ENCODE measurements at places on chromosomes 1 and 21.
A peak's percentile ranks its signal among the peaks of the same experiment; 100 is the strongest.

DNA sequence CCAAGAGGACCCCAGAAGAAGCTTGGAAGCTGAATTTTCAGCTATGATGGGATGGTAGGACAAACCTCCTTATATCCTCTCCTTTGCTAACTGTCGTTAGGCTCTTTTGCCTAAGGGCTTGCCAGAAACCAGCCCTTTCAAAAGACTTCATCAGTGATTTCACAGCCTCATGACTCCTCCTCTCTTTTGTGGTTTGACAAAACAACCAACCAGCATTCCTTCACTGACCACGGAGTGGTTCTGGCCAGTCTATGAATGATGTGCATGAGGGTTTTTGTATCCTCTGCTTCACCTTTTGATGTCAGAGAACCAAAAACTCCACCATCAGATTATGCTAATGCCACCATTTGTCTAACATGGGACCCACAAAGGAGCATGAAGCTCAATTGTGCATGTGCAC lies 116.9 kb upstream of the COA6 start:
- no peak for DNase-seq
- no peaks in the 10 kb centered on the region for H3K4me1 ChIP-seq
- H3K27me3 ChIP-seq, result peaks cover 5% of the 10 kb centered on the region
- H3K4me3 ChIP-seq, result no peak overlapping the region

DNA sequence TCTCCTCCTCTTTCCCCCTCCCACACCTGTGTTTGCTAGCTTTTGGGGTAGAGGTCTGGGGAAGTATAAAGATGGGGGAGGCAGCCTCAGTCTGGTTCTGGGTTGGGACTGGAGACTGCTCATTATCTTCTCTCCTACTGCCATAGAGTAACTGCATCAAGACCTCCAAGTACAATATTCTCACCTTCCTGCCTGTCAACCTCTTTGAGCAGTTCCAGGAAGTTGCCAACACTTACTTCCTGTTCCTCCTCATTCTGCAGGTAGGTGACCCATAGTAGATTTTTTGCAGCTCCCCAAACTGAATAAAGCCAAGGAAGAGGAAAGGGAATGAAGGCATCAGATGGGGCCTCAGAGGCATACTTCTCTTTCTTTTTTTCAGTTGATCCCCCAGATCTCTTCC lies 5.3 kb downstream of the ATP8B2 start:
- no peak overlapping the region for H3K27ac ChIP-seq
- H3K36me3 ChIP-seq, result peaks cover 12% of the 10 kb centered on the region
- no peaks in the 10 kb centered on the region for H3K27me3 ChIP-seq
- no peak for DNase-seq
- H3K4me1 ChIP-seq, result peaks cover 33% of the 10 kb centered on the region

GRCh38 chr1:199010492-199010891 lies 371.7 kb downstream of the PTPRC start:
- H3K4me1 ChIP-seq, result no peaks in the 10 kb centered on the region
- no peak overlapping the region for H3K4me3 ChIP-seq
- no peaks in the 10 kb centered on the region for H3K36me3 ChIP-seq
- DNase-seq, result no peak
- H3K27ac ChIP-seq, result no peak overlapping the region
- no peaks in the 10 kb centered on the region for H3K27me3 ChIP-seq

GRCh38 chr1:93592551-93592949 lies 89.1 kb downstream of the BCAR3 start:
- H3K4me1 ChIP-seq, result peaks cover 30% of the 10 kb centered on the region
- no peaks in the 10 kb centered on the region for H3K27me3 ChIP-seq
- H3K36me3 ChIP-seq, result no peaks in the 10 kb centered on the region
- H3K27ac ChIP-seq, result peak overlapping the region; percentile 97
- H3K4me3 ChIP-seq, result peak overlapping the region; percentile 53
- no peak for DNase-seq

GRCh38 chr1:51643362-51643761 lies 26.5 kb downstream of the OSBPL9 start:
- H3K27ac ChIP-seq, result peak overlapping the region; percentile 85
- peaks cover 6% of the 10 kb centered on the region for H3K36me3 ChIP-seq
- H3K4me1 ChIP-seq, result peaks cover 36% of the 10 kb centered on the region

DNA sequence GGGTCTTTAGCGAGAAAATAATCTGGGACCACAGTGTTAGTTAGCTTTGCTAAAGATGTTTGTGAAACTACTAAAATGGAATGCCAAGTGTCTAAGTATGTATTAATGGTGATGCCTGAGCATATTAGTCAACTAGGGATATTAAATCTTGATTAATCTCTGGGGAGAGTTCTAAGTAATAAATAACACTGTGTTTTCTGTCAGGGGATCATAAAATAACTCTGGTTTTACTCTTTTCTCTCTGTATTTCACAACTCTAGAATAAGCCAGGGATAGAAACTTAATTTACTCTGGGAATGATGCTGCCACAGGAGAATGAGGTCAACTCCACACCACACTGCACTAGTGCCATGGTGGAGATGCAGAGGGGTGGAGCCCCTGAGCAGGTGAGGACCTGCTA lies 399.2 kb downstream of the PTBP2 start:
- H3K4me1 ChIP-seq, result no peaks in the 10 kb centered on the region
- no peaks in the 10 kb centered on the region for H3K36me3 ChIP-seq
- DNase-seq, result no peak
- H3K27ac ChIP-seq, result no peak overlapping the region

DNA sequence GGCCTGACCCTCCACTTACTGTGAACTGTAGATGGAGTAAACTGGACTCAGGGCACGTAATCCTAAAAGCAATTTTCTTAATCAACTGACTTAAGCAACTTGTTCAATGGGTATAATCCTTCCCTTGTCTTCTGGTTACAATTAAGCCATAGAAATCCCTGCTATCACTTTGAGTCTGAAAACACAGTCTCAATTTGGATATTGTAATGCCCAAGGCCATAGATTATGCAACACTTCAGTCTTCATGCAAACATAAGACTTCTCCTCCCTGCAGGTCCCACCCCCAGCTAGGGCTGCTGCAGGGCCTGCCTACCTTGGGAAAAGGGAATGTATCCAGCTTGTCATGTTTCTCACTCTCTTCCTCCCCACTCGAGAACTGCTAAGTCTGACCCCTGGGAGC lies 6.2 kb upstream of the SLC5A9 start:
- DNase-seq, result no peak
- H3K27ac ChIP-seq, result no peak overlapping the region
- peaks cover 34% of the 10 kb centered on the region for H3K27me3 ChIP-seq

DNA sequence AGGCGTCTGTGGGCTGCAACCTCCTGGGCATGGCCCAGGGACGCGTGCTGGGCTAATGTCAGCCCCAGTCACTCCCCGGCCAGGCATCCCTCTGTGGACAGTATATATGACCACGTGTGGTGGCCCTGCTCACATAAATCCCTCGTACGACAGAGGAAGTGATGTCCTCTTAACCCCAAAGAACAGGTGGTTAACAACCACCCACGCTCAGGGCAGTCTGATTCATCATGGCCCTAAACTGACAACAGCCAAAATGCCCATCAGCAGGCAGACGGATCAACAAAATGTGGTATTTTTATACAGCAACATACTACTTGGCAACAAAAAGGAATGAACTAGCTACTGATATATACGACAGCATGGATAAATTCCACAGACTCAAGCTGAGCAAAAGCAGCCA lies 51.0 kb downstream of the ECE1 start:
- peak overlapping the region; percentile 83 for H3K27ac ChIP-seq
- H3K4me1 ChIP-seq, result peaks cover 8% of the 10 kb centered on the region
- no peak overlapping the region for H3K4me3 ChIP-seq
- DNase-seq, result no peak
- H3K27me3 ChIP-seq, result no peaks in the 10 kb centered on the region

DNA sequence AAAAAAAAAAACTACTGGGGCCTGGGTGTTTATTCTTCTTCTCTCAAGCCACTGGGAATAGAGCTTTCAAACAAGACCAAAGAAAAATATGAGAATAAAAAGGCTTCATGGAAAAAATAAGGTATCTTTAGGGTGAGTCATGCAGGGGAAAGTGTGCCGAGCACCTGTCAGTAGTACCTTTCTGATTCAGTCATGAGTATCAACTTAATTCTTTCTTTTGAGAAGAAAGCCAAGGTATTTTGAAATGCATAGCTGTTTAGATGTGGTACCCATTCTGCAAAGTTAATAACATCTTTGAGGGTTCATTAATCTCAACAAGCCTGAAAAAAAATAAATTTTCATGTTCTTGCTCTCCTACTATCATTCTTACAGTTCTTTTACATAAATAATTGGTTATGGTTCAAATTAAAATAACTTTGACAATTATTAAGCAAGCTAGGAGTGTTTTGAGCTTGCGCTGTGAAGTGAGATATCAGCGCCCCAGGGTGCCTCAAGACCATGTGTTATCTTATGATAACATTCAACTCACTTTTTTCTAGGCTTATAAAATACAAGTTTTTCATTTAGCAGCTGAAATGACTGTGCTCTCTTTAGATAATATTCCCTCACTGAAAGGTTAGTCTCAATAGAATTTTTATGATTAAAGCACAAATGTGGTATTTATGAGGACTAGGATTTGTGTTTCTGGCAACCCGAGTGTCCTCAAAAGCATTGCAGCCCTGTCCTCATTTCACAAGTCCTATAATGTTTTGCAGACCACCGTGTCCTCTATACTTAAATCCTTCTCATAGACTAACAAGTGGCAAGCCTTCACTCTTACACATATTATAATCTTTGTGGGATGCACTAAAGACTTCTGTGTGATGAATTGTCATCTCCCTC lies 138.6 kb downstream of the SLC44A5 start:
- no peak overlapping the region for H3K4me3 ChIP-seq
- no peaks in the 10 kb centered on the region for H3K4me1 ChIP-seq
- H3K27ac ChIP-seq, result no peak overlapping the region
- DNase-seq, result no peak
- no peaks in the 10 kb centered on the region for H3K27me3 ChIP-seq
- peaks cover under 1% of the 10 kb centered on the region for H3K36me3 ChIP-seq

GRCh38 chr1:57013522-57013921 lies 47.7 kb upstream of the C8B start:
- DNase-seq, result no peak
- no peaks in the 10 kb centered on the region for H3K4me1 ChIP-seq
- H3K27ac ChIP-seq, result no peak overlapping the region
- H3K27me3 ChIP-seq, result peaks cover 15% of the 10 kb centered on the region
- H3K36me3 ChIP-seq, result no peaks in the 10 kb centered on the region
- H3K4me3 ChIP-seq, result no peak overlapping the region

GRCh38 chr1:58861076-58861475 lies 77.2 kb upstream of the JUN start:
- H3K27me3 ChIP-seq, result peaks cover 17% of the 10 kb centered on the region
- DNase-seq, result no peak
- H3K4me1 ChIP-seq, result peaks cover 21% of the 10 kb centered on the region
- no peak overlapping the region for H3K4me3 ChIP-seq
- H3K27ac ChIP-seq, result no peak overlapping the region
- H3K36me3 ChIP-seq, result no peaks in the 10 kb centered on the region

DNA sequence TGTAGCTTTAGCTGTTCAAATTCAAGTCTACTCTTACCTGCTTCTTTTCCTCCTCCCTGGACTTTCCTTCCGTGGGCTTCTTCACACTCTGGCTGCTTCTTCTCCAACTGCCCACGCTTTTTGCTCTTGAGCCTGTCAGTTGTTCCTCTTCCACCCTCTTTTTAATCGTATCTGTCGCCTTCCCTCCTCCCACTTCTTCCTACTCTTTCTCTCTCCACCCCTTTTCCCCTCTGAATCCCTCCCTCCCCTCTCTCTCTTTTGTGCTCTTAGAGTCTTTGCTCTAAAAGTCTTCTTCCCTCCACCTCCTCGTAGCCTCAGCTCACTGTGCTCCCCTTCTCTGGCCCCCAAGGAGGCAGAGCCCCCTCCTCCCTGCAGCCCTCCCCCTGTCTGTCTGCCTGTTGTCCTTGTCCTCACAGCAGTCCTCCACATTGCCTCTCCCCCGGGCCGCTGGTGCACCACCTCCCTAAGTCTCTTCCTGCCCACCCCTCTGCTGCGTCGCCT lies 12.9 kb upstream of the GJA5 start:
- H3K36me3 ChIP-seq, result no peaks in the 10 kb centered on the region
- peaks cover 1% of the 10 kb centered on the region for H3K4me1 ChIP-seq
- DNase-seq, result no peak
- H3K4me3 ChIP-seq, result no peak overlapping the region
- peaks cover 54% of the 10 kb centered on the region for H3K27me3 ChIP-seq
- no peak overlapping the region for H3K27ac ChIP-seq

- no peak overlapping the region for H3K27ac ChIP-seq
- no peak for DNase-seq
- H3K36me3 ChIP-seq, result no peaks in the 10 kb centered on the region
- H3K4me1 ChIP-seq, result peaks cover 1% of the 10 kb centered on the region
- no peak overlapping the region for H3K4me3 ChIP-seq
Measured at GRCh38 chr1:183593356-183593755, 3.1 kb upstream of the NCF2 start.

- peaks cover 3% of the 10 kb centered on the region for H3K27me3 ChIP-seq
- H3K36me3 ChIP-seq, result peaks cover 2% of the 10 kb centered on the region
- DNase-seq, result no peak
- no peak overlapping the region for H3K4me3 ChIP-seq
- no peak overlapping the region for H3K27ac ChIP-seq
Measured at GRCh38 chr21:32216293-32216692, 62.6 kb downstream of the MIS18A start.

GRCh38 chr1:66350001-66350547 lies 183.9 kb upstream of the SGIP1 start:
- no peaks in the 10 kb centered on the region for H3K36me3 ChIP-seq
- peaks cover 19% of the 10 kb centered on the region for H3K4me1 ChIP-seq
- peaks cover 32% of the 10 kb centered on the region for H3K27me3 ChIP-seq

GRCh38 chr21:14957836-14958235 lies 107.0 kb downstream of the NRIP1 start:
- no peak overlapping the region for H3K4me3 ChIP-seq
- H3K4me1 ChIP-seq, result peaks cover 30% of the 10 kb centered on the region
- H3K27ac ChIP-seq, result no peak overlapping the region
- H3K36me3 ChIP-seq, result no peaks in the 10 kb centered on the region
- DNase-seq, result no peak
- H3K27me3 ChIP-seq, result no peaks in the 10 kb centered on the region

- DNase-seq, result no peak
- H3K27me3 ChIP-seq, result no peaks in the 10 kb centered on the region
- H3K27ac ChIP-seq, result no peak overlapping the region
Measured at GRCh38 chr1:168627370-168627769, 51.0 kb downstream of the XCL1 start.

- peaks cover 2% of the 10 kb centered on the region for H3K27me3 ChIP-seq
- H3K4me1 ChIP-seq, result peaks cover 3% of the 10 kb centered on the region
- DNase-seq, result no peak
- no peak overlapping the region for H3K27ac ChIP-seq
- no peak overlapping the region for H3K4me3 ChIP-seq
Measured at GRCh38 chr1:114181356-114181755, 27.7 kb upstream of the SYT6 start.
